ENCODE measurements at places on chromosomes 2 and 18.

DNA sequence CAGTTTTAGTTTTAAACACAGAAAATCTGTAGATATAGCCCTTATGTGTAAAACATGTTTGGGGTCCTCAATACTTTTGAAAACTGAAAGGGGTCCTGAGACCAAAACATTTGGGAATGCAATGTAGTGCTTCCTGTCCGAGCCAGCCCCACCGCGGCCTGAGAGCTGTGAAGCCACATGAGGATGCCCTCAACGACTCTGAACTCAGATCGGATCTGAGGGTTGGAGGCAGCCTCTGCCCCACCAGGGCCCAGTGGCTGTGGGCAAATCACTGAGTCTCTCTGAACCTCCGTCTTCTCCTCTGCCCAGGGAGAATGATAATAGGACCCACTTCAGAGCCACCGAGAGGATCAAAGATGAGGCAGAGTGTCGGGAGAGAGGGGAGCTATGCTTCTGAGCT, 33.4 kb upstream of the HPCAL1 start:
- DNase-seq: no peak

DNA sequence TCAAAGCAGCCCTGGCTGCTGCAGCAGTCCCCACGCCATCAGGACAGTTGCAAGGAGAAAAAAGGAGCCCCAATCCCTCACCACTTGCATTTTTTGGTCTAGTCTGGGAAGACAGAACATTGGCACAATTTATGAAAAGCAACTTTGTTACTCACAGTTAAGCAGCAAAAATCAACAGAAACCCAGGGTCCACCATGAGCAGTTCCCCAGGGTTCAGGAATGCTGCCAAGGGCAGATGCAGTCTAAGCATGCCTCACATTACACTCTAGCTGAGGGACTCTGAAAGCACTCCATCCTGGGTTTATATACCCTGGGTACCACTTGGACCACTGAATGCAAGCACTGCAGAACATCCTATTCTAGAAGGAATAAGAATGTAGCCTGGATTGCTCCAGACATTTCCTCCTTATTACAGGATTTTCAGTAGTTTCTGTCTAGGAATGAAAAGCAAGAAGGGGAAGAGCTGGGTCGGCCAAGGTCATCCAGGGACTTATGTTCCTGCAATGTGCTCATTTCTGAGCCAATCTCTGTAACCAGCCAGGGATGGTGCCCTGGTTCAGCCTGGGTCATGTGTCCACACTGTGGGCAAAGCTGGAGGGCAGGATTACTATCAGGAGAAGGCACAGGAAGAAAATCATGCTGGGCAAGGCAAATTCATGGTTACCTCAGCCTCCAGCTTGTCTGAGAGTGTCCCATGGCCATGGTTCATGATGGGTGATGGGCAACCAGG, 19.5 kb upstream of the TMEM163 start:
- DNase-seq: no peak

DNA sequence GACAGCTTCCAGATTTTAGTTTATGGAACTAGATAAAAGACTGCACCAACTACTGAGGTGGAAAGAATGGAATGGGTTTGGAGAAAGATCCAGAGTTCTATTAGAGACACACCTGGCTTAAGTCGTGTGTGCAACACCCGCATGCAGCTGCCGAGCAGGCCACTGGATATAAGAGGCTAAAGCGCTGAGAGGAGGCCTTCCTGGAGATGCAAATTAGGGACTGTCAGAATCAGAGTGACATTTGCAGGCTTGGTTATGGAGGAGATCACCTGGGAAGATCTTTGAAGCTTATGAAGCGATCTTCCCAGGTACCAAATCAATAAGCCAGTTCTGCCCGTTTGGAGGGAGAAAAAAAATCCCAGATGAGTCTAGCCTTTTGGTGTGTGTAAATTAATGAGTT, 30.4 kb upstream of the KLHL29 start:
- no peak for DNase-seq

DNA sequence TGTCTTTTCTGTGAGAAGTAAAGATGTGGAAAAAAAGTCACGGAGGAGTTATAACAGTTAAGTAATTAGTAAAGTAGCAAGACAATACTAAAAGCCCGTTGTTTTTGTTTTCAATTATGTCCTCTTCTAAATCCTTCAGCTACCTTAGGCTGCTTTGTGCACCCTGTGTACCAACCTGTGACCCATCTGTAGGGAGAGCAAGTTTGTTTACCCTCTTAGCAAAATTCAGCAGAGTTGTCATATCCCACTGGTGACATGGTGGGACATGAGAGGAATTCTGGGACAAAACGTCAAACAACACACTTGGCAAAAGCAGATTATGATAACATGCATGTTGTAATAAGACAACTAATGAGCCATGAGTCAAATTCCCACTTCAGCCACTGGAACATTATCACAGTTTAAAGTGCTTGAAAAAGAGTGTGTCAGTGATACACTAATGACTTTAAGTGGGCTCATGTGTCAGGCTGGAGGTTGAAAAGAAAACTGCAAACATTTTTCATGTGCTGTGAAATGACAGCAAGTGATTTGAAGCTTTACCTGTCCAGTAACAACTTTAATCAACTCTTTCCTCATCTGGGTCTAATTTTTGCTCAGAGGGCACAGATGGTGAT, 392.8 kb upstream of the ACVR2A start:
- no peak for DNase-seq

DNA sequence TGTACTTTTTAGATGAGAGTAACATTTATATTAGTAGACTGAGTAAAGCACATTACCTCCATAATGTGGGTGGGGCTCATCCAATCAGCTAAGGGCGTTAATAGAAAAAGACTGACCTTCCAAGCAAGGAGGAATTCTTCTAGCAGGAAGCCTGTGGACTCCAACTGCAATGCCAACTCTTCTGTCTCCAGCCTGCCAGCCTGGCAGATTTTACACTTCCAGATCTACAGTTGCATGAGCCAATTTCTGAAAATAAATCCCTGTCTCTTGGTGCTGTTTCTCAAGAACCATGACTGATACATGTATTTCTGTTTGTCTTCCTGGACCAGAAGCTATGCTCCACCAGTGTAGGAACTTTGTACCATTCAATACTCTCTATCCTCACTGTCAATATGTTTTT, 69.0 kb upstream of the LMAN1 start:
- DNase-seq: no peak

GRCh38 chr2:96788442-96789244, 27.4 kb upstream of the CNNM3 start:
- peak; percentile 56 for DNase-seq

DNA sequence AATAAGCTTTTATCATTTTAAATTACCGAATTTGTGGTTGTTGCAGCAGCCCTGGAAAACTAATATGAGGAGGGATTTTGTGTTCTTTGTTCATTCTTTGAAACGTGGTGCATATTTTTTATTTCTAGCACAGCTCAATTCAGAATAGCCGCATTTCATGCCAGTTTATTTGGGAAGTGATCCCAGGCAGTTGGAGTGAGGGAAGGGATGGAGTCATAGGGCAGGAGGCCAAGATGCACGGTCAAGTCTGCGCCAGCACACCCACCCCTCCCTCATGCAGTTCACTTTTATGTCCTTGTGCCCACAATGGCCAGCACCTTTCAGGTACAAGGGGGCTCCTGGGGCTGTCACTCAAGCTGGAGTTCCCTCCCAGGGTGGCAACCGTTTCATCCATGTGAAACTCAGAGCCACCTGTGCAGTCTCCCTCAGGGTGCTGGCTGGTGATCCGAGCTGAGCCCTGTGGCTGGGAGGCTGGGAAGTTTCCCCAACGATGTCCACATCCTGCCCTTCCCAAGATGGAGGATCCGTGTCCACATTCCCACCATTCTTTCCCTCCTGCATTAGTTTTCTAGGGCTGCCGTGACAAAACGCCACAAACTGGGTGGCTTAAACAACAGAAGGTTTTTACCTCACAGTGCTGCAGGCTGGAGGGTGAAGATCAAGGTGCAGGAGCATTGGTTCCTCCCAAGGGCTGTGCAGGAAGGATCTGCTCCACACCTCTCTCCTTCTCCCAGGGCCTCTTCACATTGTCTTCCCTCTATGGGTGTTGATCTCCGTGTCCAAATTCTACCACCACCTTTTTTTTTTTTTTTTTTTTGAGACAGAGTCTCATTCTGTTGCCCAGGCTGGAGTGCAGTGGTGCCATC, 68.5 kb upstream of the ITGA6 start:
- DNase-seq: no peak

DNA sequence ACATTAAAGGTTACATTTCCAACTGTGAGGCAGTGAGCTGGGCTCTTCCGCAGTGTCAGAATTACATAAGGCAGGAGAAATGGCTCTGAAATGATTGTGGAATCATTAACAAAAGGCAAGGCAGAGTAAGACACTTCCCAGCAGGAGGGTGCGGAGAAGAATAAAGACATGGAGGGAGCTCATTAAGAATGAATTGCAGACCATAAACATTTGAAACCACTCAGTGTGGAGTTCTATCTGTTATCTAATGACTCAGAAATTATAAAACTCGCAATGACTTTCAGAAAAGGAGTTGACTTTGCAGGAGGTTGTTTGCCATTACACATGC, 77.0 kb downstream of the SMIM21 start:
- DNase-seq: no peak

DNA sequence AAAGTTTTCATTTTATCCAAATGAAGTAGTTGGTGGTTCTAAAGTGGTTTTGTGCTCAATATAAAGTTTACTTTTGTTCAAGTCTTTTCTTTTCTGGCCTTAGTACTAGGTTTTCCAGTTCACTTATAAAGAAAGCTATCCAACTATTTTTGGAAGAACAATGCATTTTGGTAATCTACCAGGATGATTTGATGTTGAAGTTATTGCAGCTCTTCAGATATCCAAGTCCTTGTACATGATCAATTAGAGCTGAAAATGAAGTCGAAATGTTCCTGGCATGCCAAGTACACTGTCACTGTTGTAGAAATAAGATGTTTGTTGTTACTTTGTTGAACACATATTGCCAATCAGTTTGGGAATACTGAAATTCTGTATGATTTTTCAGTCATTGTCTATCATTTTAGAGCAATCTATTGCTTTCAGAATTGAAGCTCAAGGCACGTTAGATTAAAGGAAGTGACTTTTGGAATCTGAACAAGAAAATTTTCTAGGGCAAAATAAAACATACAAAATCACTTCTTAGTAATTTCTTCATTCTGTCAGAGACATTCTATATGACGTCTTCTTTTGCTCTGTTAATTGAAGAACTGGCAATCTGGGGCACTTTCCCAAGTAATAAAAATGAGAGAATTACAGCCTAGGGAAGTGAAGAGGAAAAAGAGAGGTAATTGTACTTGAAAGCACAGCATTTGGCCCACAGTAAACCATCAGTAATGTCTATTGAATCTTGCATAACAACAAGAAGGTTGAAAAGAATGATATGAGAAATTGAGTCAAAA, 232.3 kb downstream of the MREG start:
- DNase-seq: no peak

DNA sequence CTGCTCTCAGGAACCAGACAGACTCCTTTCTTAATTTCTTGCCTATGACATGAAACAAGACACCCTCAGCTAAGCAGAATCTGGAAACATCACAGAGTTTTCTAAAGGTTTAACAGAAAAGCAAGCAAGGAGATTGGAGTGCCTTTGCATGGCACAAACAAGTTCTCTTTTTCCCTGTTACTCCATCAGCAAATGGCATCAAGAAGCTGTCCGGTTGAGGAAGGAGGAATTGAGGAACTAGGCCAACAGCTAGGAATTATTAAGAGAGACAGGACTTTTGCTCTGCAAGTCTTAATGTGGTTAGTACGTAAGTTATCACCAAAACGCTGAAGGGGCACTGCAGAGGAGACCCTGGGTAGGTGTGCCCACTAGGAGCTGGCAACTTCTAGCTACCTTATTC, 53.2 kb downstream of the NEB start:
- DNase-seq: no peak

DNA sequence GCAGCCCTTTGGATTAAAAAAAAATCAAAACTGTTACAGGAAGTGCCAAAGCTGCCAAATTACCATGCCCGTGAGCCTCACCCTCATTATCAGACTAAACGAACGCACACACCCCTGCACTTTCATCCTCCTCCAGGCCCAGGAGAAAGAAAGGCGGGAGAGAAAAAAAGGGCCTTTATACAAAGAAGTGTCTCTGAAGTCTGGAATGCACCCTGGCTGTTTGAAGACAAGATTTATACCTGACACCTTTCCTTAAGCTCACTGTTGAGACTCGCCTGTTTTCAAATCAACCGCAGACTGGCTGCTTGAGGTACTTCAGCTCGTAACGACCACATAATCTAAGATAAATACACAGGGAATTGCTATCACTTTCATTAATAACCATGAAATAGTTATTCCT, 31.0 kb downstream of the EDAR start:
- no peak for DNase-seq

- DNase-seq: no peak
These were observed 133.3 kb downstream of the GFPT1 start for GRCh38 chr2:69253611-69254301.

GRCh38 chr18:79511271-79511670, 115.5 kb downstream of the NFATC1 start:
- no peak for DNase-seq

DNA sequence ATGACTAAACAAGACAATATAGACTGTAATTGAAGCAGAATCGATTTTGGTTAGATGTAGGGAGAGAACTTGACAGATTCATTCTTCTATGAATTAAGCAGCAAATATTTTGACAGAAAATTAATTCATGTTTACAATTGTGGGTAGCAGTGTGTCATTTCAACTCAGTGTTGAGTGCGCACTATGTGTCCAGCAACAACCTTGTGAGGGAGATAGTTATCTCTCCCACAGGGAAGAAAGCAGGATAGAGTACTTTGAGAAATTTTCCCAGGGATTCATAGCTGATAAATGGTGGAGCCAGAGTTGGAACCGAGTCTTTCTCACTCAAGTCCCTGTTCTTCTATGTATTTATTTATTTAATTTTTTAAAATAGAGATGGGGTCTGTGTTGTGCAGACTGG, 5.2 kb downstream of the MRPL33 start:
- no peak for DNase-seq

GRCh38 chr2:192122946-192123345, 71.8 kb downstream of the TMEFF2 start:
- DNase-seq: no peak

DNA sequence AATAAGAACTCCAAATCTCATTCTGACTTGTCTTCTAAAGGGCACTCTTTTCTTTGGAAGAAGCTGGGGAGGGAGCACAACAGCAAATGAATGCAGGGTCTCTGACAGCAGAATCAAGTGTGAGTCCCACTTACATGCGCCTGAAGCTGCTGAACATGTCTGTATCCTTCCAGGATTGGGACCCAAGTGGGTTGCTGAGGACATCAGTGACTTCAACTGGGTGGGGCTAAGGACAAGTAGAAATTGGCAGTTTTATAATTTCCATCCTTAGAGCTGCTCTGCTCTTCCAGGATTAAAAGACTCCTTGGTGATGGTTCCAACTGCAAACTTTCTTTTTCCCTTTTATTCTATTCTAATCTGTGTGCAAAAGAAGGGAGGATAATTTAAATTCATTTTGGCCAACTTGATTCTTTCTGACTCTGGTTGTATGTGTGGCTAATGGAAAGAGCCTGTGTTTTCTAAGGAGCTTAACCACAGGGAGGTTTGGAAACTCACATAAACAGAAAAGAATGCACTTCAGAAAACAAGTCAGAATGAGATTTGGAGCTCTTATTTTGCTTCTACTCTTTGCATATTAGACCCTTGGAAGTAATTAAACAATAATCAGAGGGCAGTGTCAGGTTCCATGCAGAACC, 20.6 kb downstream of the ANTXR1 start:
- DNase-seq: no peak

Data from cerebellar nuclear complex (tissue), 1 donor.